ENCODE measurements at places on chromosomes 12 and 14.

GRCh38 chr14:104813286-104813685 lies 12.4 kb downstream of the ZBTB42 start:
- DNase-seq: no peak

DNA sequence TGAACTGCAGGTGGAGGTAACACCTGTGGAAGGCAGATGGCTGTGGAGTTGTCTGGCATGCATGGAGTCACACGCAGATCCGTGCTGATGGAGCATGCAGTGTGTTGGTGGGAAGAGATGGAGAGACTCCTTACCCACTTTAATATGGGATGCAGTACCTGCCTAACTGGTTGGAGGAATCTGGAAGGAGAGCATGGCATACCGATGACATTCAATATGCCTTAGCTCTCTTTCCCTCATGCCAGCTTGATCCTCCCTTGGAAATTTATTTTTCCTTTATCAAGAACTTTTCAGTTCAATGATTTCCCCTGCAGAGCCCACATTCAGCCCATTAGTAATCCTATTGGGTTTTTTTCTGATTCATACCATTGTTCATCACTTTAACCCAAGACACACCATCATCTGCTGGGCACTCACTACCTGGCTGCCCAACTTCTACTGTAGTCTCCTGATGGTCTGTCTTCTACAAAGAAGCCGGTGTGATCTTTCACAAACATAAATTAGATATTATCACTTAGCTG lies 25.9 kb upstream of the NR2C1 start:
- no peak for DNase-seq

- no peak for DNase-seq
These were observed 13.0 kb upstream of the TMTC2 start for GRCh38 chr12:82673698-82674097.

DNA sequence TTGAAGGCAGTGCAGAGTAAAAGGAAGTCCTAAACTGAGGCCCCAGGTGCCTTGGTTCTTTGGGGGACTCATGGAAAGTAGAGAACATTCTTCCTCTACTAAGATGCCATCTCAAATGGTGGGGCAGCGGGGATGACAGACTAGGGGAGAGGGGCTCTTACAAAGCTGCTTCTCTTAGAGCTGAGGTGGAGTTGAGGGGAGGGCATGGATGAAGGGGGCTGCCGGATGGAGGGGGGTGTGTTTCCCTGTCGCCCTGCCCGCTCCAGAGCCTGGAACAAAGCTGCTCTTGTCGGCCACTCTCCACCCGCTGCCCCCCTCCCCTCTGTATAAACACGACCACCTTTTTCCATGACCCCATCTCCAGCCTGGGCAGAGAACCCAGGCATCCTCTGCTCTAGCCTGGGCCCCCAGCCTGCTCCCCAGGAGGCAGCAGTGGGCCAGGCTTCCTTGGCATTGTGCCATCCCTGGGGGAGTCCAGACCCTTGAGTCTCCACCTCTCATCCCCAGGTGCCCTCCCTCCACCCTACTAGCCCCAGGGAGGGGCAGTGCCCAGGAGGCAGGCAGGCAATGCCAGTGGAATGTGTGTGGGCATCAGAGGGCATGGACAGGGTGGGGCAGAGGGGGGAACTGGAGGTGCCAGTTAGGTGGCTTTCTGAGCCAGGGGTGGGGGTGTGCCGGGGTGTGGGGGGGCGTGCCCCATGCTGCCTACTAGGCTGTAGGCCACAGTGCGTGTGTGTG lies 1.7 kb downstream of the RARG start:
- no peak for DNase-seq

- no peak for DNase-seq
These were observed 38.8 kb downstream of the SYNE3 start for GRCh38 chr14:95477411-95478269.

DNA sequence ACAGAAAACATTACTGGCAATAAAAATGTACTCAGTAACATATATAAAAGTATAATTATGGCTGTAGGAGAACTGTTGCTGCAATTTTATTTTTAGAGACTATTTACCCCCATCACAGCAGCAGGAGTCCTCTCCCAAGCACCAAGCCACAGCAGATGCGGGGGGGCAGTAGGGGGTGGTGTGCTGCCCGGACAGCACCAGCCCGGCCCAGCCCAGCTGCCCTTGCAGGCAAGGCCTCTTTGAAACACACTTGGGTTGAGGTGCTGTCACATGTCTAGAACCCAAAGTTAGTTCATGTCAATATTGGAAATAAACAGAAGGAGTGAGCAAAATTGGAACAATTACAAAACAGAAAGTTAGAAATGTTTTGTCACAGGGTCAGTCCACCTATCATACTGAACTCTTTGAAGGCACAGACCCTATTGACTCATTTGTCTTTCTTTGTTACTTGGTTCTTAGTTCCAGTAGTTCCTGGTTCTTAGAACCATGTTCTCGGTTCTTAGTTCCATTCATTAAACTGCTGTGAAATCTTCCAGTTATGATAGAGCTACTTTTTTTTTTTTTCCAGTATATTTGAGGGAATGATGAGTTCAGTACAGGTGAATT lies 22.7 kb downstream of the CCNK start:
- no peak for DNase-seq

DNA sequence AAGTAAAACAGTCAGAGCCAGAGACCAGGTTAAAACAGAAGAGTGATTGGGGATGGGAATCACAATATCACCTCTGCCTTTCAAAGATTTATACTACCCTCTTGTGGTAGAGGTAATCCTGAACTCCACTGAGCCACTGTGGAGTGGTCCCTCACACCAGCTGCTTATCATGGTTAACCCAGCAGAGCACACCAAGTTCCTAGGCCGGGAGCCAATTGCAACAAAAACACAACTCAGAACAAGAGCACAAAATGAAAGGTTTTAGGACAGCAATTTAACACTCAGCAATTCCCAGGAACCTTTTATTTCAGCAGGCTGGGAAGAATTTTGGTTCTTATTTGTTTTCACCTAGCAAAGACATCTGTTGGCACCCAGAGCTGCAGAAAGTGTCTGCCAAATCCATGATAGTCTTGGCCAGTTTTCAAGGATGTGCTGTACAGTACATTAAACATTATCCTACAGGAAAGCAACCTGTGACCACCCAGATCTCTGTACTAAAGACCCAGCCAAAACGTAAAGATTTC lies 220.5 kb upstream of the ATXN7L3B start:
- no peak for DNase-seq

DNA sequence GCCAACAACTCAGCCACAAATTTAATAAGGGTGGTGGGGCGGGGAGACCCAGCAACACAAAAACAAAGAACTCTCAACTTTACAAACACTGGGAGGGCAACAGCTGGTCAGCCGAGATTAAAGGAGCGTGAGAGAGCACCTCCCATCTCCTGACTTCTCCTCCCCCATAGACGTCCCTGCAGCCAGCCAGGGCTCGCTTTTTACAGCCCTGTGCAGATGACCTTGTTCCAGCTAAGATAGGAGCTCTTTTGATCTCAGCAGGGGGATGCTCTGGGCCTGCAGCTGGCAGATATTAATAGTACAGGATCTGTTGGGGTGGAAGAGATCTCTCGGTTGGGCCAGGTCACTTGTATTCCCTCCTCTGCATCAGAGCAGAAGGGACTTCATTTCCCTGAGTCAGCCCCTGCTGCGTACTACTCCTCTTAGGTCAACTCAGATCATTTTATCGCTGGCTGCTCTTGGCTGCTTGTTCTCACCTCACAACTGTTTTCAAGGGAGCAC lies 475.8 kb downstream of the RAD51B start:
- no peak for DNase-seq

- no peak for DNase-seq
These were observed 1082.1 kb downstream of the AACS start for GRCh38 chr12:126147321-126147720.

- DNase-seq: no peak
These were observed 7.2 kb downstream of the ADAM20 start for GRCh38 chr14:70527501-70528105.

GRCh38 chr12:59593761-59594160 lies 2.1 kb upstream of the SLC16A7 start:
- DNase-seq: no peak

DNA sequence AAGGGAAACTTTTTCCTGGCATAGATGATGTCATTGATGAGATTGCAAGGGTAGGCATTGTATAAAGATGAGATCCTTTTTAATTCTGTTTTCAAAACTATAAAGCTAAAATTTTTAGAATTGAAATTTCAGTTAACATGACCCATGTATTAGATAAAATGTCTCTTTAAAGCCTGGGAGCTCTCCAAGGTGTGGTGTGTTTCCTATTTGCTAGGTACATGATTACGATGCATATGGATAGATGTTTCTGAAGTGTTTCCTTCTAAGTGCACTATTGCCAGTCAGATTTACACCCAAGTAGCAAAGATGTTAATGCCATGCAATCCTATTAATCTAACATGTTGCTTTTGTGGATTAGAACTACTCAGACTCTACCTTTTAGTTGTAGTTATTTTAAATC lies 834.7 kb downstream of the DIO2 start:
- DNase-seq: no peak

DNA sequence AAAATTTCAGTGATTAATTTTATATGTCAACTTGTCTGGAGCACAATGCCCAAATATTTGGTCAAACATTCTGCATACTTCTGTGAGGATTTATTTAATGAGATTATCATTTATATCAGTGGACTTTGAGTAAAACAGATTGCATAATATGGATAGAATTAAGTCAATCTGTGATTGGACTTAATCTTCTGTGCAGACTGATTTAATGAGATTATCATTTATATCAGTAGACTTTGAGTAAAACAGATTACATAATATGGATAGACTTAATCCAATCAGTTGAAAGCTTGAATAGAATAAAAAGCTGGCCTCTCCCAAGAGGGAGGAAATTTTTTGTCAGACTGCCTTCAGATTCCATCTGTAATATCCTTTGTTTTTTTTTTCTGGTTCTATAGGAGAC lies 1413.2 kb downstream of the LRFN5 start:
- DNase-seq: no peak

- no peak for DNase-seq
These were observed 88.0 kb upstream of the TMEM260 start for GRCh38 chr14:56491299-56492285.

DNA sequence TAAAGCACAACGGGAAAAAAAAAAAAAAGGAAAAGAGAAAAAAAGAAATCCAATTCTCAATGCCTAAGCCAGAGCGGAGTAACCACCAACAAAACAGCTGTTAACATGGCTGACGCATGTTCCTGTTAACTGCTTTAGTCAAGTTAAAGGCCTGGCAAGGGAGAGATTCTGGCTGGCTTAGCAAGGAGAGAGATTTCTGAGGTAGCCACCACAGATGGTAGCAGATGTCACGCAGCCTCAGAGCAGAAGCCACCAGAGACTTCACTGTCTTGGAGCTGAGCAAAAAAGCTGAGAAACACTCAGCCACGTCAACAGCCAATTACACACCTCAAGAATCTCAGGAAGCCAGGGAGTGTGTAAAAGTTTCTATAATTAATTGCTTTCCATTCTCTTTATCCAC lies 87.1 kb downstream of the TMCC3 start:
- no peak for DNase-seq

- no peak for DNase-seq
These were observed 36.1 kb upstream of the SLC16A7 start for GRCh38 chr12:59559696-59560095.

GRCh38 chr12:121490401-121491281 lies 90.2 kb downstream of the KDM2B start:
- DNase-seq: no peak

- DNase-seq: no peak
These were observed 44.7 kb downstream of the RIN3 start for GRCh38 chr14:92558319-92558718.

GRCh38 chr14:67532998-67533753 lies at the start of gene PLEKHH1:
TSS of gene PLEKHH1 (plus strand) at chr14:67533290. CDS start at chr14:67541868, 8,578 bp downstream.
- peak; percentile 67 for DNase-seq

DNA sequence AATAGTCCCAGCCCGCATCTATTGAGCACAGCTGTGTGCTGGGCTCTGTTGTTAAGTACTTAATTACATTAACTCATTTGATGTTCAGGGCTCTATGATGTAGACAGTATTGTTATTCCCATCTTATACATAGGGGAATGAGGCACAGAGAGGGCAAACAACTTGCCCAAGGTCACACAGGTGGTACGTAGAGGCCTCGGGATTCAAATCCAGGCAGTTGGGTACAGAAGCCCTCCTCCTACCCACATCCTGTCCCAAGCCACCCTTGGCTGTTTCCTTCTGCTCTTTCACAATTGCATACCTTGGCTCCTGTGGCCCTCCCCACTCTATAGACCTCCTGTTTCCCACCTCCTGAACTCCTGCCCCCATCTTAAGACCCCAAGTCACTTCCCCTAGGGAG lies 10.0 kb upstream of the GPR68 start:
- no peak for DNase-seq

DNA sequence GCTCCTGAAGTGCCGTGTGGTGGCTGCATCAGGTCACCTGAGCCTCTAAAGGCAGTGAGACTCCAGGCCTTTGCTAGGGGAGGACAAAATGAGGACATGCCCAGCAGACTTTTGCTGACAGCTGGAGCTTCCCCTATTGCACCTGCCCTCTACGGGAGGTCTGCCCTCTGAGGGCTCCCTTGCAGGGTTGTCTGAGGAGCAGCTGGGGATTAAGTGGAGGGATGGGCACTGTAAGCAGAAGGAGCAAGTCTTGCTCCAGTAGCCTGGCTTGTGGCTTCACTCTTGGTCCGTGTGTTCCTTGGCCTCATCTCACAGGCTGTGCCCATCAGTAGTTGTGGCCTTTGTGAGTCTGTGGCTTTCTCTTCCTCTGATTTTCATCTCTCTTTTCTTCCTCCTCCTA lies 66.9 kb upstream of the NRXN3 start:
- DNase-seq: no peak

DNA sequence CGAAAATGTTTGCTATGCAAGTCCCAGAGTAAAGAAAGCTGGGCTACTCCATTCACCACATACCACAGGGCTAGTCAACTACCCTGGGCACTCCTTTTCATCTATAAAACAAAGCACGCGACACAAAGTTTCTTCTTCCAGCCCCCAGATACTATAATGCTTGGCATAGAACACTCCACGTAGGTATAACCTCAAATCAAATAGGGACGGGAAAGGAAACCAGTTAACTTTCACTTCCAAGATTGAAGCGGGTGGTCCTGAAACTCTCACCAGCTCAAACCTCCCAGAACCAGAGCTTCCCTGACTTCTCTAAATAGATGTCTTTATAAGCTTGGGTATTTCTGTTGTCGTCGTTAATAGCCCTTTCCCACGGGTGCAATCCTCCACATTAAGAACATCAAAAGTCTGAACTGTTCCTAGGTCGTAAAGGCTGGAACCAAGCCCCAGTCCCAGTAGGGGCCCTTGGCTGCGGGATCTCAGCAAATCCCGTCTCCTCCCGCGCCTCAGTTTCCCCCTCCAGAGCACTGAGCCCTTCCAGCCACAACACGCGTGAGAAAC lies 647 bp downstream of the LGMN start:
- DNase-seq: no peak

DNA sequence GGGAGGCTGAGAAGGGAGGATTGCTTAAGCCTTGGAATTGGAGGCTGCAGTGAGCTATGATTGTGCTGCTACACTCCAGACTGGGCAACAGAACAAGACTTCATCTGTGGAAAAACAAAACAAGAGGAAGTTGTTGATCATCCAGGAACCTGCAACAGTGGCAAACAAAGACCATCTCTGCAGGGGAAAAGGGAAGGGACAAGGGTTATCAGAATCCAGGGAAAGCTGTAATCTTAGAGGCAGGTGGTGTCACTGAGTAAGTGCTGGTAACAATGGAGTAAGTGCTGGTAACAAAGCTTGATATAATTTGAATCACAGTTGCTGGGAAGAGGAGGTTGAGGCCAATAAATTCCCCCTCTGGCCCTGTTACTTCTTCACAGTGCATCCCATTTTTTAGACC lies 27.5 kb upstream of the DCN start:
- DNase-seq: no peak

Measured in tibial artery (tissue), 4 donors.